ENCODE measurements at places on chromosomes 16 and 17. TPM values are rescaled to one million over a fixed set of nuclear protein-coding genes. Genes with fewer than 3 reads are reported as not detected.

- H3K36me3 ChIP-seq = peaks cover 13% of the 10 kb centered on the region
- peaks cover 7% of the 10 kb centered on the region for H3K4me1 ChIP-seq
- ATAC-seq = no peak
- H3K27ac ChIP-seq = peak overlapping the region; percentile 92
- H3K4me3 ChIP-seq = peak overlapping the region; percentile 83
- H3K27me3 ChIP-seq = no peaks in the 10 kb centered on the region
Measured at GRCh38 chr16:15054357-15055140, 1.3 kb downstream of the NTAN1 start.

DNA sequence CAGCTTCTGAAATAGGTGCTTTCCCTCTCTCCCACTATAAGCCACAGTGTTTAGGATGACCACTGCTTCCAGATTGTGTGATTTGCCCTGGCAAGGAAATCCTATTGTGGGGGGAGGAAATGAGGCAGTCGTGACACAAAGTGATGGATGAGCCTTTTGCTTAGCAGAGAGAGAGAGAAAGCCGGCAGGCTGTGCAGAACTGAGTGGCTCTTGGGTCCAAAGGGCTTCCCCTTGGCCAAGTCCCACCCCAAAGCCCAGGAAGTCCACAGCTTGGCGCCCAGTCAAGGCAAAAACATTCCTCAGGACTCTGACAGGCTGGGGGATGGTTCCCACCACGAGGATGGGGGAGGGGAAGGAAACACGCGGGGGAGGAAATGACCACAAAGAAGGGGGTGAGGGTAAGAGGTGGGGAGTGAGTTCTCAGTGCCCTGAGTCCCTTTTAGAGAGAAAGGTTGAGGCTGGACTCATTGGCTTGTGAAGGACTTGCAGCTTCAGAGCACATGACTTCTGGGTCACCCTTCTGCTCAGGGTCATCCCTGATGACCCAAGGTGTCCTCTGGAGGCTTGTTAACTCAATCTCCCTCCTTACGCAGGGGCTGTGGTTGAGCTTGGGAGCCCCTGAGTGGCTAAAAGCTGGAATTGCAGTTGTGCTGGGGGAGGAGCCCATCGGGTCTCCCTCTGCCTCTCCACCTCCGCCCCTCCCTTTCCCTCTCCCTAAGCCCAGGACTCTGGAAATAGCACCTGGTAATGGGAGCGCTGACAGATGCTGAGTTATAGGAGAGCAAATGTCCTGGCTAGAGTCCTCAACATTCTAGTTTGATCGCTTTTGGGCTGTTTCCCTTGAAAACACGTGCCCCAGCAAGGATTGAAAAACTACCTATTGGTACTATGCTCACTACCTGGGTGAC lies 10.3 kb upstream of the MSL1 start:
- ATAC-seq = peak; percentile 75
- no peaks in the 10 kb centered on the region for H3K36me3 ChIP-seq
- peak overlapping the region; percentile 99 for H3K27ac ChIP-seq
- peaks cover 37% of the 10 kb centered on the region for H3K4me1 ChIP-seq
- peak overlapping the region; percentile 17 for H3K4me3 ChIP-seq
- no peaks in the 10 kb centered on the region for H3K27me3 ChIP-seq

DNA sequence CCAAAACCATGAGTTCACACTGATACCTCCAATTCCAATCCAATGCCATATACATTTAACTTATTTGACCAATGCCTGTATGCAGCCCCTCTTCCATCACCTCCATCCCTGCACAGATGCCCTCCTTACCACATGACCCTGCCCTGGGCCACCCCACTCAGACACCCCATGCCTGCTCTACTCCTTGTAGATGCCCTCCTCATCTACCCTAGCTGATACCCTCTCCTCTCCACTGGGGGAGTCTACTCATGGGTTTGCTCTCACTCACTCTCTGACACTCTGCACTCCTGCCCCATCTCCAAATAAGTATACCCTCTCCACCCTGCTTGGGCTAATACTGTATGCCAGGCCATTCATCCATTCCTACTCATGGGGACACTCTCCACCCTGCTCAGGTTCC lies 16.0 kb upstream of the CMTM4 start:
- no peak overlapping the region for H3K4me3 ChIP-seq
- no peaks in the 10 kb centered on the region for H3K36me3 ChIP-seq
- H3K27me3 ChIP-seq = no peaks in the 10 kb centered on the region

DNA sequence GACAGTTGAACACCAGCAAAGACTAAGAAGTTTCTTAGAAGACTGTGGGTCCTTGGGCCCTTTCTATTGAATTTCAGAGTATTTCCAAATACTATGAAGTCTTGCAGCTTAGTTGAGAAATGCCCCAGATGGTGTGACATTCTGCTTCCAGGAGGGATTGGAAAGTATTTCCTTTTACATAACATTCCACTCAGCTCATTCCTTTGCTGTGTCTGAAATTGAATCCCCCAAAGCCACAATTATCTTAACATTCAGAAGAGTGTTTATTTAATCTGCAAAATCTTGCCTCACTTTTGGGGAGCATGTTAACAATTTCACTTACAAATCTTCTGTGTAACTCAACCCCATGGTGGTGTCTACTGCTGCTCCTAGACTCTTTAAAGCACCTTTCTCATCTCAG lies 307.7 kb downstream of the WWOX start:
- peak; percentile 70 for ATAC-seq
- H3K27ac ChIP-seq = no peak overlapping the region
- no peaks in the 10 kb centered on the region for H3K36me3 ChIP-seq
- no peaks in the 10 kb centered on the region for H3K27me3 ChIP-seq

DNA sequence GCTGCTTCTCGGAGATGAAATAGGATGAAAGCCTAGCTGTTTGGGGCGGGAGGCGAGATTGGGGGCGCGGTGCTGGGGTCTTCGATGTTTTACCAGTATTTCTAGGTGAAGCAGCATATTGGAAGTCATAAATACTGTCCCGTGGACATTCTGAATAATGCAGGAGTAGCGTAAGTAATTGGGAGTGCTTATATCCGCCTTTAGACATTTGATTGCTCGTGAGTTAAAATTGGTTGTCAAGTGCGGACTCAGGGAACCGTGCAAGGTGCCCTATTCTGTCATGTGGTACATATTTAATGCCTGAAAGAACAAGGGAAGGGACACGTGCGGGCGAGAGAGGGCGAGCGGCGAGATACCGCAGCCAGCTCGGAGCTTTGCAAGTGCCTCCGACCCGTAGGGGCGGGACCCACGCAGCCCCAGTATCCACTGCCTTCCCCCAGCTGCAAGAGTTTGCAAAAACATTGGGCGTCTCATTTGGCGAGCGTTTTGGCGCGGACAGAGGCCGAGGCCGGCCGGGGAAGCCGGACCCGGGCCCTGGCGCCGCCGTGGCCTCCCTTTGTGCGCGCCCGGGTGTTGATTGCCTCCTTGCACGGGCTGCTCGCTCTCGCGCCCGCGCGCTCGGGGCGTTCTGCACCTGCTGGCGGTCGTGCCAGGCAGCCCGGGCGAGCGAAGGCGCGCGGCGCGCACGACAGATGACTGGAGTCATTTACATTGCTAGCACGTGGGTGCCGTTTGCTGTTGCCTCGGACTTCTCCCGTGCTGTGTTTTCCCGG lies 849.8 kb upstream of the RBFOX1 start:
- H3K27me3 ChIP-seq = peaks cover 41% of the 10 kb centered on the region
- no peaks in the 10 kb centered on the region for H3K36me3 ChIP-seq

DNA sequence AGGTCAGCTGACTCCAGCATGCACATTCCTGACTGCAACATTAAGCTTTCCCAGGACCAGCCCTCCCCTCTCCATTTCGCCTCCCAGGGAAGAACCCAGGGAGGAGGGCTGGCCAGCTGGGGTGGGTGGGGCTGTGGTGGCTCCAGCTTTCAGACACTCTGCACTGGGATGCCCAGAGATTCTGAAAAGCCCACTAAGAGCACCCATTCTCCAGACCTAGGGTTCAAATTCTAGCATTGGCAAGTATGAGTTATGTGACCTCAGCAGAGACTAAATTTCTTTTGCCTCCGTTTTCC lies 7.8 kb downstream of the DLX3 start:
- no peaks in the 10 kb centered on the region for H3K36me3 ChIP-seq
- peaks cover 13% of the 10 kb centered on the region for H3K4me1 ChIP-seq
- H3K27ac ChIP-seq = no peak overlapping the region

- no peaks in the 10 kb centered on the region for H3K36me3 ChIP-seq
- ATAC-seq = no peak
- peak overlapping the region; percentile 84 for H3K4me3 ChIP-seq
- H3K27me3 ChIP-seq = no peaks in the 10 kb centered on the region
Measured at GRCh38 chr17:5418858-5419355, 555 bp downstream of the NUP88 start.

GRCh38 chr16:69438465-69438864 lies 14.0 kb downstream of the CYB5B start:
- no peaks in the 10 kb centered on the region for H3K27me3 ChIP-seq
- H3K4me1 ChIP-seq = peaks cover 1% of the 10 kb centered on the region
- no peak for ATAC-seq

DNA sequence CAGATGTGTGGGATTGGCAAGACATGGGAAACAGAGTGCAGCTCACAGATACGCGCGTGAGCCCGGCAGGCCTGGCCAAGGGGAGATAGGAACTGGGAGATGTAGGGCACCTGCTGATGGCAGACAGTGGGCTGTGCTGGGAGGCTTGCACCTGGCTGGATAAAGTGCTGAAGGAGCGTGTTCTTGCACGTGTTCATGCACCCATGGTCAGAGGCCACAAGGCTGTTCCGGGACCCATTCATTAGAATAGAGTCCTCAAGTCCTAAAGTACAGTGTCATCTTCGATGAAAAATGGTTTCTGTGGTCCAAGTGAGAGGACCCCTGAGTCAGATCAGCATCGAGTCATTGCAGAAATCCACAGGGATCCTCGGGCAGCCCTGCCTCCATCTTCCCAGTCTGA lies 236.4 kb downstream of the CCDC182 start:
- no peak overlapping the region for H3K4me3 ChIP-seq
- no peak overlapping the region for H3K27ac ChIP-seq
- ATAC-seq = no peak

DNA sequence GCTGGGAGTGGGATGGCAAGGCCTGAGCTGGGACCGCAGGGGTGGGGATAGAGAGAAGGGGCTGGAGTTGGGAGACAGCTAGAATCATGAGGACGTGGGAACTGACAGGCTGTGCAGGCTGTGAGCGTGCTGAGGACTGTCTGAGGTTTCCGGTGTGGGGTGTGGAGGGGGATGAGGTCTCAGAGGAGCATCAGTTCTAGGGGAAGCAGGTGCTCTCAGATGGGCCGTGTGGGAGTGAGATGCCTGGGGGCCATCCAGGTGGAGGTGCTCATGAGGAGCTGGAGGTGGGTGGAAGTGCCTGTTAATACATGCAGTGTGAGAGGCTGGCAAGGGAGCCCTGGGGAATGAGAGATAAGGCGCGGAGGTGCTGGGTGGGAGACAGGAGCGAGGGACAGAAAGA lies 27.2 kb downstream of the HASPIN start:
- no peaks in the 10 kb centered on the region for H3K4me1 ChIP-seq
- H3K36me3 ChIP-seq = no peaks in the 10 kb centered on the region
- H3K27ac ChIP-seq = no peak overlapping the region

DNA sequence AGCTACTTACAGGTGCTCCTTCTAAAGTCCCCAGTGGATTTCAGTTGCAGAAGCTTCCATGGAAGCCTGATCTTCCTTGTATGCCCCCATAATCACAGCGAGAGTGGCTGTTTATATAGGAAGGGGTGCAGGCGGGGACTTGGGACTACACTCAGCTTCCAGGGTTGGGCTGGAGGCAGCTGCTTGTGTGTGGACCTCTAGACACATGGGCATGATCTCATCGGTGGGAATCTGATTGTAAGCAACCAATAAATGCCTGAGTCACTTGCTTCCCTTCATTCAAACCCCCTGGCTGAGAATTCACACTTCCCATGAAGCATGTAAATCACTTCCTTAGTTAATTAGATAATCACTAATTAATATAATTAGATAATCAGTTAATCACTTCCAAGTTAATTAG lies 1.0 kb upstream of the KRT20 start:
- H3K4me1 ChIP-seq = no peaks in the 10 kb centered on the region
- H3K4me3 ChIP-seq = no peak overlapping the region
- H3K36me3 ChIP-seq = no peaks in the 10 kb centered on the region
- no peak overlapping the region for H3K27ac ChIP-seq
- no peak for ATAC-seq

GRCh38 chr16:50155925-50156324 lies 2.8 kb downstream of the TENT4B start:
- H3K27me3 ChIP-seq = no peaks in the 10 kb centered on the region
- peaks cover 5% of the 10 kb centered on the region for H3K4me1 ChIP-seq
- H3K4me3 ChIP-seq = peak overlapping the region; percentile 85
- no peaks in the 10 kb centered on the region for H3K36me3 ChIP-seq
- peak overlapping the region; percentile 94 for H3K27ac ChIP-seq
- ATAC-seq = no peak

DNA sequence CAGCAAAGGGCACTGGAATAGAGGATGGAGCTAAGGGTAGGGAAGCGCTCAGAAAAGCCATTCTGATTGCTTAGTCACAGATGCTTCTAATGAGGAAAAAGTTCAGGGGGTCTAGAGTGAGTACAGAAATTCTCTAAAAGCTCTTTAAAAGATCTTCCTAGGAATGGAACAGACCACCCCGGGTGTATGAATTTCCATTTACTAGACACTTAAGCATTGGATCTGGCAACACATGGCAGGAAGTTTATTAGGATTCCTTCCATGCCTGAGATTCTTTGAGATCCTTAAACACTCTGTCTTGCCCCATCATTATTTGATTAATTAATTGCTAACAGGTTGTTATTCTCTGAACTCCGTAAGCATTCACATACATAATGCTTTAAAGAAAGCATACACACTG lies 8.5 kb downstream of the KRTAP9-7 start:
- ATAC-seq = no peak
- no peaks in the 10 kb centered on the region for H3K4me1 ChIP-seq
- H3K4me3 ChIP-seq = no peak overlapping the region
- peaks cover 20% of the 10 kb centered on the region for H3K27me3 ChIP-seq

GRCh38 chr16:80142281-80142680 lies 398.5 kb upstream of the DYNLRB2 start:
- H3K27me3 ChIP-seq = peaks cover 7% of the 10 kb centered on the region
- H3K4me1 ChIP-seq = no peaks in the 10 kb centered on the region
- H3K4me3 ChIP-seq = no peak overlapping the region
- H3K36me3 ChIP-seq = no peaks in the 10 kb centered on the region
- ATAC-seq = no peak

DNA sequence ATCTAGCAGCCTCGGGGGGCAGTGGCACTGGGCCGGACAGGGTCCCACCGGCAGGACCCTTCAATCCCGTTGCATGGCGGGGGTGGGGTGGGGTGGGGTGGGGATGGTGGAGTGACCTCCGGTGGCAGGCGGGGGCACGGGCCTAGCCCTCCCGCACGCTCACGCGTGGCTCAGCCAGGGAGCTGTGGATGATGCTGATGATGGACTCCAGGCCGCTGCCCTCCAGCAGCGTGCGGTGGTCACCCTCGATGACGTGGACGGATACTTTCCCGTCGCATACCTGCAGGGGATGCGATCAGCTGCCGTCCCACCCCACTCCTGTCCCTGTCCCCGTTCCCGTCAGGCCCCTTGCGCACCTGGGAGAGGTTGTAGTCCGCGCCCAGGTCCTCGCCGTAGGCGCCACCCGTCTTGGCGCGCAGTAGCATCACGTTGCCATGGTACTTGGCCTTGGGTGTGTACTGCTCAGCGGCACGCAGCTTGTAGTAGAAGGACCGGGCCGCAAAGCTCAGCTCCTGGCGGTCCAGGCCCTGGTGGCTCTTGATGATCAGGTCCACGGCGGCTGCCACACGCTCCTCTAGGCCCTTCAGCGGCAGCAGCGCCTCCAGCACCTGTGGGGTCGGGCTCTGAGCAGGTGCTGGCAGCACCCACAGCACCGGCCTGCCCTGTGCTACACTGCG lies 13.5 kb upstream of the DUS1L start:
- no peak overlapping the region for H3K27ac ChIP-seq
- ATAC-seq = no peak
- no peaks in the 10 kb centered on the region for H3K27me3 ChIP-seq
- no peaks in the 10 kb centered on the region for H3K4me1 ChIP-seq
- H3K36me3 ChIP-seq = peaks cover 59% of the 10 kb centered on the region

KRT23 gene
- not detected for total RNA-seq

LAT gene
- total RNA-seq = 12.3 TPM

SLC7A6OS gene
- 11.0 TPM for total RNA-seq

TMEM106A gene
- 4.0 TPM for total RNA-seq

TMEM11 gene
- 22.2 TPM for total RNA-seq

PYDC1 gene
- total RNA-seq = not detected

Data from gastroesophageal sphincter (tissue), 4 donors.